ENCODE measurements at places on chromosomes 5 and 9. TPM values are rescaled to one million over a fixed set of nuclear protein-coding genes. Genes with fewer than 3 reads are reported as not detected.

TMC1 gene
- polyA plus RNA-seq, result 1.1 TPM

THBS4 gene
- 116 TPM for polyA plus RNA-seq

- no peak for DNase-seq
Measured at GRCh38 chr9:125985998-125986655, 239.0 kb downstream of the PBX3 start.

DNA sequence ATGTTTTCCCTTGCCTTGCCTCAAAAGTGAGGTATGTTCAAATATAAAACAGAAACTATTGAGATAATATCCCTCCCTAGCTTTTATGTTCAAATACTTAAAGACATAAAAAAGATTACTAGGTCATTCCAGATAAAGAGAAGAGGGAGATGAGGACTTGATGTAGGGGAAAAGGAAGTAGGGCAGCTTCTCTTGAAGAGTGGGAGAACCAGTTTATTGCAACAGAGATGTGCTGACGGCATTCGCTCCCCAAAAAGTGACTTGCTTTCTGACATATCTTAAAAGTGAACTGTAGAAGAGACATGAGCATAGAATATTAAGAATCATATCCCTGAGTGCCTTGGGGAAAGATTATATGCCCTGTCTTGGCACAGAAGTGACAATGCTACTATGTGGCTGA is 330.2 kb upstream of the NREP start:
- no peak for DNase-seq

DNA sequence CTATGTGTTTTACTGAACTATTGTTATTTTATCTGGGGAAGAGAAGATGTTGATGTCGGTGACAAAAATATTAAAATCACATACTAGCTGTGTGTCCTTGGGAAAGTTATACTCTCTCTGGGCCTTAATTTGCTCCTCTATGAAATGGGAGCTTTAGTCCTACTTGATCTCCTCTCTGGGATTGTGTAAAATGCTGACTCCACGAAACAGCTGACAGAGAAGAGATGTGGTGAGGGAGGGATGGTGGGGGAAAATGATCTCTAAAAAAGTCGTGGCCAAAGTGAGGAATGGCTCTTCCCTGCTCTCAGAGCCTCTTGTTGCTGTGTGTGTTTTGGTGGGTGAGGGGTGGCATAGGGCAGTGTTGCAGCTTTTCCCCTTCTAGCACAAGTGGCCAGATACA is 173.7 kb downstream of the MELK start:
- DNase-seq, result no peak

- DNase-seq, result no peak
Measured at GRCh38 chr9:110156416-110156815, 51.5 kb downstream of the C9orf152 start.

Data from hindlimb muscle (tissue), 1 donor.